T follicular helper cell (primary cell): ENCODE measurements at places on chromosomes 4 and X.

GRCh38 chr4:104942990-104943743 lies 203.5 kb upstream of the TET2 start:
- no peak for DNase-seq

DNA sequence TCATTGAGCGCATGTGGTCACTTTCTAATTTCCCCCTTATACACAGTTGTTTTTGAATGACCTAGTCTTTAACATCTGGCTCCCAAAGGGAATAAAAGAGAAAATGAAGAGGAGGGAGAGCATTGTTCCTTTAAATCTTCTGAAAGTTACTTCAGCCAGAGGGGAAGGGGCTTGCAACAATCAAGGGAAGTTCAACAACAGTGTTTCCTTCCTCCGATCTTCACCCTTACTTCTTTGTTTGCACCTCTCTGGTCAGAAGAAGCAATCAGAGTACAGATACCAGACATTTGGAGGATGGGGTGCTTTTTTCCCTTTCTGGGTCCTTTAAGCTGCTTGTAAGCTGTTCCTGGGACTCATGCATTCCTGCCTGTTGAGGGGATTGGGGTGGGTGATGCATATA lies 125.4 kb downstream of the TBC1D19 start:
- no peak for DNase-seq

- no peak for DNase-seq
Observed at GRCh38 chr4:127355743-127356142, 277.0 kb upstream of the INTU start.

DNA sequence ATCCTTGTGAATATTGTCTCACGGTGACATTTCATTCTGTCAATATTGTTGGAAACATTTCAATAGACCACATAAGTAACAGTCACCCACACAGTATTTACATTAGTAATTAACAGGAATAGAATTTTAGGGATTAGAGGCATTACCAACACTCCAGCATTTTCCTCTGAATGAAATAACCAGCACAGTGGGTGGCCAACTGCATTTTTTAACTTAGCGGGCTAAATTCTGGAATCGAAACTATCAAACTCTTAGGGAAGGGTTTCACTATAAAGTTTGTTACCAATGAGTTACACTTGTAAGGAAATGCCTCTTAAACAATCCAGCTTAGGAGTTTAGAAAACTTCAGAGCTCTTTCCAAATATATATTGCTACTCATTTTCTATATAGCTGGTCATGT lies 403.0 kb downstream of the ADGRL3 start:
- no peak for DNase-seq

- no peak for DNase-seq
Observed at GRCh38 chr4:81997313-81997712, 376.5 kb downstream of the HNRNPD start.

DNA sequence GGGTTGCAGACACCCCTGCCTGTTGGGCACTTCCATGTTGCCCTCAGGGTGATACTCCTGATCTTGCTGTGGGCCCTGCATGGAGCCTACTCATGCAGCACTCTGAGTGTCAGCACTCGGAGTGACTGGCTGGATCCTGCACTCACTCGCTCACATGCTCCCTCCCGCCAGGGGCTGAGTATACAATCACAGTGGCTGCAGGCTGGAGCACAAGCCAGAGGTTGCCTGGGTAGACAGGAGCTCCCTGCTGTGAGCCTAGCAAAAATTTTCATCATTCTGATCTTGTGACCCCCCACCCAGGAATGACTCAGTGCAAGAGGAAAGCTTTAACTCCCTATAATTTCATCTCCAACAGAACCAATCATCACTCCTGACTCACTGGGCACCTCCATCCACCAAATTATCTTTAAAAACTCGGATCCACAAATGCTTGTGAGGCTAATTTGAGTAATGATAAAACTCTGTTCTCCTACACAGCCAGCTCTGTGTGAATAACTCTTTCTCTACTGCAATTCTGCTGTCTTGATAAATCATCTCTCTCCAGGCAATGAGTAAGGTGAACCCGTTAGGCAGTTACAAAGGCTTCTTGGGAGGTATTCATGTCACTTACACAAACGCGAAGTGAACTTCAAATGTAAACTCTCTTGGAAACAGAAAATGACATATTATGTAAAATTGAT lies 1180.8 kb upstream of the PABPC4L start:
- no peak for DNase-seq

DNA sequence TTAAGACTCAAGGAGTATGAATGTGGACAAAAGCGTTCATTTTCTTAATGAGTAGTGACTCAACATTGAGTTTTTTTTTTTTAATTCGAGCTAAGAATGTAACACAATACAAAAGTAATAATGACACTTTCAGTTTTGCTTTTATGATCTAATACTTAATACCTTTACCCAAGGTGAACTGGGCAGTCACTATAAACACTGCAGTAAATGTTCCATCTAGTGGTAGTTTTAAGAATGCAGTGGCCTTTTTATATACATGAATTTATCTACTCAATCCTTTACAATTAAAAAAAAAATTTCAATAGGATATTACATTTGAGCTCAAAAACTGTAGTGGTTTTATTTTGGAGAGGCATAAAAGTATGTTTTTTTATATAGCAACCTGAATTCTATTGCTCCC lies 33.9 kb downstream of the PDK3 start:
- DNase-seq: no peak

DNA sequence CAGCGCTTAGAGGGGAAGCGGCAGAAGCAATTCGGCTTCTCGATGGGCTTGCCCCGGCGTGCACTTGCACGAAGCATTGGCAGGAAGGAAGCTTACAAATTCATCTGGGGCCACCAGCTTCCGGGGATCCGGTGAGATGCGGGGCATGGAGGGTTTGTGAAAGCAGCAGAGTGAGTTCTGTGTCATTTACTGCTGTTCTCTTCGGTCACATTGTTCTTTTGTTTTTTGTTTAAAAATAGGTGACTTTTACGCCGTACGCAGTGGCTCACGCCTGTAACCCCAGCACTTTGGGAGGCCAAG lies 47.0 kb downstream of the ASMT start:
- no peak for DNase-seq

DNA sequence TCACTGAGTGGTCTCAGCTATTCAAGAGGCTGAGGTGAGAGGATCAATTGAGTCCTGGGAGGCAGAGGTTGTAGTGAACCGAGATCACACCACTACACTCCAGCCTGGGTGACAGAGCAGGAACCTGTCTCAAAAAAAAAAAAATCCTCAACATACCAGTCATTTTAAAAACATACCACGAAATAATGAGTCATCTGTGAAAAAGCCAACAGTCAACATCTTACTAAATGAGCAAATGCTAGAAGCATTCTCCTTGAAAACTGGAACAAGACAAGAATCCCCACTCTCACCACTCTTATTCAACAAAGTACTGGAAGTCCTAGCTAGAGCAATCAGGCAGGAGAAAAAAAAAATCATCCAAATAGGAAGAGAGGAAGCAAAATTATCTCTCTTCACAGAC lies 104.0 kb upstream of the ARHGEF9 start:
- no peak for DNase-seq

DNA sequence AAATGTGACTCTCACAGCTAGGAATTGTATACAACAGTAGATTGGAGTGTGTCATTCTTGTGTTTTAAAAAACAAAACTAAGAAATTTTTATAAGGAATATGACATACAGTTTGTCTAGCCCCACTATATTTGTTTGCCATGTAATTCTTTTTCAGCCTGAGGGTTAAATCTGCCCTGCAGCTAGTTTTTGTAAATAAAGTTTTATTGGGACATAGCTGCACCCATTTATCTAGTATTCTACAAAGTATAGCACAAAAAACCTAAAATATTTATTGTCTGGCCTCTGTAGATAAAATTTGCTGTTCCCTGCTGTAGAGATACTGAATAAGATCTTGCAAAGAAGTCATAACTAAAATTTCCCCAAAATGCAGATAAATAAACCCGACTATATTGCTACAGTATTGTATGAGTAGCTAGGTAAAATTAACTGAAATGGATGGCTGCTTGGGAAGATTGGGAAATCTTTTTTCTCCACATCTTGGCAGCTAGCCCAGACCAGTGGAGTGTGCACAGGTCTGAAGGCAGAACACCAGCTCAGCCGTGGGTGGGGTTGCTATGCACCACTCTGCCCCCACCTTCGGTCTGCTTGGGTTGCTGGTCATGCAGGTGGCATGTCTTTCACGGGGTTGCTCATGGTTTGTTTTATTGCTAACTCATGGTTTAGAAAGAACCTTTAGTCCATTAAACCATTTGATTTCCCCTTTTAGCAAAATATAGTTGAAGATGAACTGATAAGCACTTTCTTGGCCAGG lies 127.9 kb downstream of the KLHL8 start:
- DNase-seq: no peak

DNA sequence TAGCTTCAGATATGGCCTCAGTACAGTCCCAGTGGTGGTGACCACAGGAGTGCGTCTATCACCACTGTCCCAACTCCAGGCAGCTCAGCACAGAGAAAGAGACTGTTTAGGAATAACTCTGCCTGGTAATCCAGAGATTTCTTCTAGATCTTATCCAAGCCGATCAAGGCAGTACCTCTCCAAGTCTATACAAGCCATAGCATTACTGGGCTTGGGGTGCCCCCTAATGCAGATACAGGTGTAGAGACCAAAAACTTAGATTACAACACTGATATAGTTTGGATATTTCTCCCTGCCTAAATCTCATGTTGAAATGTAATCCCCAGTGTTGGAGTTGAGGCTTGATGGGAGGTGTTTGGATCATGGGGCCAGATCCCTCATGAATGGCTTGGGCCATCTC lies 100.9 kb downstream of the PTCHD1 start:
- no peak for DNase-seq

GRCh38 chrX:75084757-75085156 lies 71.3 kb downstream of the ABCB7 start:
- DNase-seq: no peak

DNA sequence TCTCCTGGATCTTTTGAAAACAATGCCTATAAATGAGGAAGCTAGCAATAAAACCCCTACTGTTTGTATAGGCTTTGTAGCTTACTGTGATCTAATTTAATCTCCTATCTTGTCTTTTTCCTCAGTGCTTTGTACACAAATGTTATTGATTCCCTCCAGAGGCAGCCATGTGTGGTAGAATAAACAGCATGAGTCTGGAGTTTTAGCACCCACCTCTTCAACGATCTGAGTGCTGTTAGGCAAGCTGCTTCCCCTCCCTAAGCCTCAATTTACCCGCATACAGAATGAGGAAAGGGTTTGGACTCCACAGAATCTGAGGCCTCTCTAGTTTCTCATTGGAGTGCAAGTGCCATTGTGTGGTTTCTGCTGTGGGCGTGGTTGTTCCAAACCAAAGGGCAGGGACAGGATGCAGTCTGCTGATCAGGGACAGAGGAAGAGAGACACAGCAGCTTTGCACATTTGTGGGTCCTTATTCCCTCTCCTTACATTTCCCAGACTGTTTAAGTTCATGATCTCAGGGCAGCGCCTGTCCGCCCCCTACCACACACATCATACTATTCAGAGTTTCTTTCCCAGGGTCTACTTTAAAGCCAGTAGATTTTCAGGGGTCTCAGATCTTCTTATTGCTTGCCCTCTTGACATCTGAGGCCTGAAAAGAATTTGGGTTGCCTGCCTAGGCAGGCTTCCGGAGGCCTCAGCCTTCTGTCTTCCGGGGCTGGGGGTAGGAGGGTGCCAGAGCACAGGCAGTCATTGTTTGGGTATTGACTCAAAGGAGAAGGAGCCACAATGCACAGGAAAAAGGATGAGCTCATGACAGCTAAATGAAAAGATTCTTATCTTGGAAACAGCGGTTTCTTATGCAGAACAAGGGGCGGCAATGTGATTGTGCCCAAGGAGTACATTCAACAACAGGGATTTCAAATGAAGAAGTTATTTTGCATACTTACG lies 114.9 kb upstream of the TEX13D start:
- DNase-seq: peak; percentile 50

DNA sequence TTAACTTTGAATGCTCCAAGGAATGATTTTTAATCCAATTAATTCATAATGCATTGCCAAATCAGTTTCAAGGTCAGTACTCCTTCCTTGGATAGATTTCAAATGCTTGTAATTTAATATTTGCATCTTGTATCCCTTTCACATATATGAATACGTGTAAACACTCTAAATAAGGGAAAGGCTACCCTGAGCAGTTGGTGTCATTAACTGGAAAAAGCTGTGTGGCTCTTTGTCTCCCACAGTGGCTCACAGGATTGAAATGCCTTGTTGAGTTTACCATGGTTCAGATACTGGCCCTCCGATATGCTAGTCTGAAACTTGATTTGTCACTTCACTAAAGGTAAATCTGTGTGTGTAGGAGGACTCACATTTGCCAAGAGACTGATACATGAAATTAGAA lies 16.7 kb upstream of the ACOT9 start:
- DNase-seq: no peak

DNA sequence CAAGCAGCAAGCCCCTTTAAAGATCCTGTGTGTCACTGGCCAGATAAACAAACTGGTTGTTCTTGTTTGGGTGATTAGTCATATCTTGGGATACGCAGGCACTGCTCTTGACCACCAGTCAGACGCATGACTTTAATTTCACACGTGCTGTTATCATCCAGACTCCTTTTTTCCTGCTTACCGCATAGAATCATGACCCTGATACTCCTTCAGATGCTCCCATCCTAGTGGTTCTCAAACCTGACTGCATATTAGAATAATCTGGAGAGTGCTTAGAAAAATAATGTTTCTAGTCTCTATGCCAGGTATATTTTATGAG lies 78.8 kb downstream of the CLDN22 start:
- DNase-seq: no peak

- DNase-seq: no peak
Observed at GRCh38 chrX:8504451-8504850, 39.8 kb downstream of the VCX3B start.

GRCh38 chr4:93221771-93222170 lies 606.8 kb upstream of the ATOH1 start:
- no peak for DNase-seq

DNA sequence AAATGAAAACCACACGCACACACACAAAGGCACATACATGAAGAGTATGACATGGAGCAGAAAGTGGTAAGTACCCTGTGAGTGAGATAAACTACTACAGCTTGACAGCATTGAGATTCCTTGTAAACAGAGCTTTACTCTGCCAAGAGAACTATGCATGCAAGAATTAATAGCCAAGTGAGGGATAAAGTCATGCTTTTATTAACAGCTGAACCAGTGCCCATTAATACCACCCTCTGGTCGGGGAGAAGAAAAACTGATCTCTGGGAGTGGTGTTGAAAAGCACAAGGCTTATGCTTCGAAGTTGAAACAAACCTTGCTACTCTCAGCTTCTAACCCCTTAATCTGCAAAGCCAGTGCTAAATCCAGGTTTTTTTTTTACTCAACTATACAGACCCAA lies 95.9 kb upstream of the C1QTNF7 start:
- DNase-seq: no peak
